ENCODE measurements at places on chromosomes 11 and 22.

- no peak for DNase-seq
Observed at GRCh38 chr22:22111983-22112382, 129.4 kb upstream of the TOP3B start.

GRCh38 chr11:95867105-95867504 lies 56.8 kb downstream of the MTMR2 start:
- DNase-seq, result no peak

- no peak for DNase-seq
Observed at GRCh38 chr11:45050111-45050510, 96.3 kb upstream of the PRDM11 start.

- DNase-seq, result no peak
Observed at GRCh38 chr11:65606876-65607613, 7.0 kb downstream of the MAP3K11 start.

DNA sequence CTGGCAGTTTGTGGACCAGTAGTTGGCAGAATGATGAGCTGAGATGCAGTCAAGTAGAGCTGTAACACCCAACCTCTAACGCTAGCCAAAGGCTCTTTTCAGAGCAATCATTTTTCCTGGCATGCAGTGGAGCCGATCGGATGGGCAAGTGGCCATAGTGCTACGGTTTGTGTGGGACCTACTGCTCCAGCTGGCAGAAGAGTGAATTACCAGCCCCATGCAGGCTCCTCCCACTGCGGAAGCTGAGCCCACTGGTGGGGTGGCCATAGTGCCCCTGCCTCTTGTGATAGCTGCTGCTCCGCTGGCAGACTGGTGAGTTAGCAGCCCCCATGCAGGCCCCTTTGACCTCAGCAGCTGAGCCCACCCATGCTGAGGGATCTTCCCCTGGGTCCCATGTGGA lies 27.0 kb upstream of the SC5D start:
- DNase-seq, result no peak

GRCh38 chr11:112961751-112962578 lies 745 bp downstream of the NCAM1 start:
- DNase-seq, result no peak

GRCh38 chr11:120906766-120907165 lies 117.1 kb upstream of the TBCEL start:
- no peak for DNase-seq

- no peak for DNase-seq
Observed at GRCh38 chr11:889257-889656, 21.4 kb downstream of the CHID1 start.

- no peak for DNase-seq
Observed at GRCh38 chr11:11845071-11845470, 3.3 kb downstream of the USP47 start.

DNA sequence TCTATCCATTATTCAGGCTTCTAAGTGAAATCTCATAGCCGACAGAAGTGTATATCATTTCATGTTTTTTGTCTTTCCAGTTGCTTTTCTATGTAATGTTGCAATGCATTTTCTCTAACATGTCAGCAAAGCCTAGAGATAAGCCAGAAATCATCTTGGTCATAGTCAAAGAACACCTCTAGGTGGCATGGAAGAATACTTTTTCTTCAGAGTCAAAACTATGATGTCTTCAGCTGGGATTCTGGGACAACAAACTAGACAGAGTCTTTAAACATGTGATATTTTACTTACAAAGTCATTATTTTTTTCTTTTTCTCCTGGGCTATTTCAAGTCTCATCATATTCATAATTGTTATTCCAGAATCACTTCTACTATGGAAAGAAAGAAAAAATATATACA lies 4.4 kb downstream of the GAS2 start:
- no peak for DNase-seq

DNA sequence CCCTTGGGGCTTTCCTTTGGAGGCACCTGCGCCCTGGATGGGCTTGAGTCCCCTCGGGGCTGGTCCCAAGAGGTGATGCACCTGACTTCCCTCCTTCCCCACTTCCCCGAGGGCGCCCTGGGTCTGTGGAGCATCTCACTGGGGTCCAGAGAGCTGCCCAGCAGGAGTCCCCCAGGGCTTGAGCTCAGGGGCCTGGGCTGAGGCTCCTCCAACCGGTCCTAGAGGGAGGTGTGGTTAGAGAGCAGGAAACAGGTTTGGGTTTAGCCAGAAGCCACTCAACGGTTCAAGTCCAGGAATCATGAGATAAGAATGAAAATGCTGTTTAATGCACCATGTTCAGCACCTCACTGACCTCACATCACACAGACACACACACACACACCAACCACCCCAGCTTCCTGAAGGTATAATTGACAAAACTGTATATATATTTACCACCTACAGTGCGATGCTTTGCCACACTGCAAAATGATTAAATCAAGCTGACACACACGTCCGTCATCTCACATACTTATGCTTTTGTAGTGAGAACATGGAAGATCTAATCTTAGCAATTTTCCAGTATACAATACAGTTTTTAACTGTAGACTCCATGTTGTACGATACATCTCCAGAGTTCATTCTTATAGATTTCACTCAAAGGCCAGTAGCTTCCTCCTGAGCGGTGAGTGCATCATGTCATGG lies 628 bp upstream of the IGLL1 start:
- no peak for DNase-seq

Measured in germinal center (tissue), 1 donor.